Left ventricle myocardium inferior (tissue), 1 donor: ENCODE measurements at places on chromosomes 7 and 10.
A peak's percentile ranks its signal among the peaks of the same experiment; 100 is the strongest.

- DNase-seq = no peak
Measured at GRCh38 chr7:127876393-127876792, 154.8 kb downstream of the LRRC4 start.

DNA sequence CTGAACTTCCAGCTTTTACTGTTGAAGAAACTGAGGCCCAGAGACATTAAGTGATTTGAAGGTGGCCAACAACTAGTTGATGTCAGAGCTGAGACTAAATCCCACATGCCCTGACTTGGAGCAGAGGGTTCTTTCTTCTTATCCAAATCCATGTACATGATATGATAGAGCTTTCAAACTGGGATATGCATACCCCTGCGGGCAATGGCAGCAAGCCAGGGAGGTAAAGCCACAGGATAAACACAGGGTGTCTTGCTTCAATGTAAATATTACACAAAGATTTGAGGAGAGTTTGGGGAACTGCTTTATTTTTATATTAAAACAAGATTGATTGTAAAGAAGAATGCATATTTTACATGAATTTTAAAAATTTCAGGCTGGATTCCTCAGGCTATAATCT is 2.3 kb upstream of the LRRC72 start:
- DNase-seq = no peak

DNA sequence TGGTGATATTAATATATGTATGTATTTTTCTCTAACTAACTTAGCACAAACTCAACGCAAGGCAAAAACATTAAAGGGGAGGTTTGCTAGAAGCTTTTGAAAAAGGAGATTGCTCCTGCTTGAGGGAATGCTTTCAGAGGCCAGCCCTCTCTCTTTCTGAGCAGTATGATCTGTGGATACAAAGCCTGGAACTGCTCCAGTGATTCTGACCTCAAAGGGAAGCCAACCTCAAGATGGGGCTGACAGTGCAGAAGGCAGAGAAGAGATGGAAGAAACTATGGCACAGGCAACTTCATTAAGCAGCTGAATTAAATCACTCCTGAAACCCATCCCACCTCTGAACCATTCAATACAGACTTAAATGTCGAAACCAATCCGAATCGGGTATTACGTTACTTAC is 102.4 kb downstream of the USP6NL start:
- no peak for DNase-seq

GRCh38 chr10:14587540-14588083 is 187.1 kb downstream of the FAM107B start:
- no peak for DNase-seq

DNA sequence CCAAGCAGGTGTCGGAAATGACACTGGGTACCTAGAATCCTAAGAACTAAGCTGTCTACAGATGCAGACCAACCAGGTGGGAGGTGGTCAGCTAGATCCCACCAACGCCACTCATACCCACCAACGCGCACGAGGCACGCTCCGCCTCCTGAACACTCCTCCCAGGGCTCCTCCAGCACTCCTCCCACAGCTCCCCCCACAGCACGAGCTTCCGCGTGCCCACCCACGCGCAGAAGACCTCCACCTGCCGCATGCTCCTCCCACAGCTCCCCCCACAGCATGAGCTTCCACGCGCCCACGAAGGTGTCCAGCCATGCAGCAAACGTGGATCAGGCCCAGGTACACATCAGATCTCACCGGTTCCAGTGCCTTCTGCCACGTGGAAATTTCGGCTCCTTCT is 196.0 kb downstream of the MAD1L1 start:
- peak; percentile 3 for DNase-seq

DNA sequence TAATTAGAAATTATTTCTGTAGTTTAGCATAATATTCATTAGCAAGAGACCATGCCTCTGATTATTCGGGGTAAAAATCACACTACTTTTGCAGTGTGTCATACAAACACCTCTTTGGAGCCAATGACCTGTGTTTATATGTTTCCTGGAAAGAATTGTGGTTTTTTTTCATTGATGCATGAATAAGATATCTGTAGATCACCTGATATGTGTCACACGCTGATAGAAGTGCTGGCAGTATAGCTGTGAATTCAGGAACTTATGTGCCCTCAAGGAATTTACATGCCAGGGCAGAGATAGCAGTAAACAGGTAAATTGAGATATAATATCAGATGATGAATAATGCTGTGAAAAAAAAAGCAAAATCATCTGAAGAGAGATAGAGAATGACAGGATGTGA is 118.2 kb downstream of the VPS50 start:
- DNase-seq = no peak

DNA sequence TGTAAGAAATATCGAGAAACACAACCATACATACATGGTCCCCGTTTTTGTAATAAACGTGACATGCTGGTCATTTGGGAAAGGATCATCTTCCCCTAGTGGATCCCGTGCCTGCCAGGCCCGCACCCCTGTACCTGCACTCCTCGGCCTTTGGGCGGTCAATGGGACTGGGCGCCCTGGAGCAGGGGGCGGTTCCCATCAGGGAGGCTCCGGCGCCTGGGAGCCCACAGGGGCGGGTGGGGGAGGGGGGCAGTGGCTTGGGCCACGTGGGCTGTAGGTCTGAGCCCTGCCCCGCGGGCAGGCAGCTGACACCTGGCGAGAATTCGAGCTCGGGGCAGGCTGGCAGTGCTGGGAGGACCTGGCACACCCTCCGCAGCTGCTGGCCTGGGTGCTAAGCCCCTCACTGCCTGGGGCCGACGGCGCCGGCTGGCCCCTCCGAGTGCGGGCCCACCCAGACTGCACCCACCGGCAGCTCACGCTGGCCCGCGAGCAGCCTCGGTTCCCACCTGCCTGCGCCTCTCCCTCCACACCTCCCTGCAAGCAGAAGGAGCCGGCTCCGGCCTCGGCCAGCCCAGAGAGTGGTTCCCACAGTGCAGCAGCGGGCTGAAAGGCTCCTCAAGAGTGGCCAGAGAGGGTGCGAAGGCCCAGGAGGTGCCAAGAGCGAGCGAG is 361.6 kb upstream of the GRM3 start:
- no peak for DNase-seq

DNA sequence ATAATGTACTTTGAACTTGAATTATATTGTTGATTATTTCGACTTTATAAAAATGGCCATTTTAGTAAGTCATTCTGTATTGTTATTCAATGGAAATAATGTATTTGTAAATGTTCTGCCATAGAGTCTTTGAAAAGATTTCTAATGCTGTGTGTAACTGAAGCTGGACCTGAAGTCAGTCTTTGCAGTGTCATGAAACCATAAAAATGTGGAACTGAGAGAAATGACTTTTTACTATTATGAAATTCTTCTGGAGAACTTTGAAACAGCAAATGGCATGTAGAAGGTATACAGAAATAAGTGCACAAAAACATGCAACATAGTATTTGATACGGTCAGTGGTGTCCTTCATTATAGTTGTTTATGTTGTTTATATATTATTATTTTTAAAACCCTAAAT is 59.7 kb upstream of the ADRA2A start:
- no peak for DNase-seq

- DNase-seq = no peak
Measured at GRCh38 chr10:62054408-62054807, 152.9 kb downstream of the ARID5B start.

GRCh38 chr7:150982351-150982750 is 4.2 kb upstream of the KCNH2 start:
- DNase-seq = peak; percentile 24

DNA sequence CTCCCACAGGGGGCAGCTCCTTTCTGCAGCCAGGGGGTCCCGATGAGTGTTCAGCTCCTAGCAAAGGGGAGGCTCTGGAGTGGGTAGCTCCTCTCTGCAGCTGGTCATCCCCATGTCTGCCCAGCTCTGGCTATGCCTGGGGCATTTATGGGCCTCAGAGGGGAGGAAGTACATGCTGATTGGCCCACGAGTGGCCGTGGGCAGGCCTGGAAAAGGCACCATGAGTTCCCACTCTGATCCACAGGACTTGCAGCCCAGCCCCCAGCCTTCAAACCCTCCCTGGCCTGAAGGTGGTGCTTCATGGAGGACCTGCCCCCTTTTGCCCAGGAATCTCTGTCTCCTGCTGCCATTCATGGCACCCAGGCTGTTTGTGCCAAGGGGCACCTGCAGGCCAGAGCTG is 268.8 kb downstream of the DNAJB6 start:
- no peak for DNase-seq

DNA sequence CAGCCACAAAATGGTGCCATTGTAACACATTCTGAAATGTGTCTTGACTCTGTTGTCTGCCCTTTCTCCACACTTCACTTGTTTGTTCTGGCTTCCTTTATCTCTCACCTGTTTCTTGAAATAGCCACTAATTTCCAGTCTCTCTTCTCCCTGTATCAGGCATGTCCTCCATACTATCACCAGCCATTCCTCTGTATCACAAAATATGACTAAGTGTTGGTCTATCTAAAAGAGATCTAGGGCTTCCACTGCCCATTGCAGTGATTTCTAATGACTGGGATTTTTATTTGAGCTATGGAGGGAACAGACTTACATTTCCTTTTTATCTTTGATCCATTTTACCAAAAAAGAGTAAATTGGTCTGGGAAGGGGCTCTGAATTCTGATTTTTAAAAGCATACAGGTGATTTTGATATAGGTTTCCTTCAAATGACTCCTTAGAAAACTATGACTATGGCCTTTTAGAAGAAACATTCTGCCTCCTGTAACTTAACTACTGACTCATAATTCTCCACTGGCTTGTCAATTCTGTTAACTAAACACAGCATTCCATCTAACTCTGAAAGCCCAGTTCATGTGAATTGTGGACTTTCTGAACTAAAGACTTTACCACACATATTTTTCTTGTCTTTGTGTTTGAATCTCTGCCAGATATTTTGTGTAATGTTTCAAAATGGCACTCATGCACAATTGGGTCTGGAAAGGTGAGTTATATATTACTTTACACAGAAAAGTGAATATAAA is 1121.4 kb downstream of the XPNPEP1 start:
- DNase-seq = no peak

DNA sequence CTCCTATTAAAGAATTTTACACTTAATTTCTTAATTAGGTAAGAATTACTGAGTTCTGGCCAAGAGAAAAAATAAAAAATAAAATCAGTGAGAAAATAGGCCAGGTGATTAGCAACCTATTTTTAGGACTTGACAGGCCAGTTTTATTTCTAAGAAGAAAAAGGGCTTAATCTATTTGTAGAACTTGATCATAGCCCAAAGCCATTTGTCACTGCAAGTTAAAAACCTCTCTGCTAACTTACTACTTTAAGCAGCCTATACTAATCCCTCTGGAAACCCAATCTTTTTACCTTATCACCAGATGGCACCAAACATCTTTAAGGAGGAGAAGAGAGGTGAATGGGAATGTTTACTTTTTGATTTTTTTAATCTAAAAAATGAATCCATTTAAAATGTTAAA is 222.1 kb upstream of the RHOBTB1 start:
- no peak for DNase-seq

DNA sequence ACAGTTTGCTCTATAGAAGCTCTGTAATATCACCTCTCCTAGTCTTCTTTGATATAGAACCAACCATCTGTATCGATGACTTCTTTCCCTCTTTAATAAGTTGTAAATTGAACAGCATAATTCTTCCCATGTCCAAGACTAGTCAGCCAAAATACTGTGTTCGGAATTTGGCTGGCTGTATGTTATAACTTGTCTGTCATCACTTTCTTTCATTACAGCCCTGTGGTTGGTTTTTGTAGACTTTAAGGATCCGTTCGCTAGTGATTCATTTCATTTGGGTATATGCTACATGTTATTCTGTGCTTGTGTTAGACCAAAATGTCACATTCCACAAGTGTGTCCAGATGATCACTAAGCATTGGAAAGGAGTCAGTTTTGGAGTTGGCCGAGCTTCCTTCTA is 155.4 kb upstream of the ITGB1 start:
- no peak for DNase-seq

- no peak for DNase-seq
Measured at GRCh38 chr7:93890041-93890463, 501 bp downstream of the TFPI2 start.

DNA sequence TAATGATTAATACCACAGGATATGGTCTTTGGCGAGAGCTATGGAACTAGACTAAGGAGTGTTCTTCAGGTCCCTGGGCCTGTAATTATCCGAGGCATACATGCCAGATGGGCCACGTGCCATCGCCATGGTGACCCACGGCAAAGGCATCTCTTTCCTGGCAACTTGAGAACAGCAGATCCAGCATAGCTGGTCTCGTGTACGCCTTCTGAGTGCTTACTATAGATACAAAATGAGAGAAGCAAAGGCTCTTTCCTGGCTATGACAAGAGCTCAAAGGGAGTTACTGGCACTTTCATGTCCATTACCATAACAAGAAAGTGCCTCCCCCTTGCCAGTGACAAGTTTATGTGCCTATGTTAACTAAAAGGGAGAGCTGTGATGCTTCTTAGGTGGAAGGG is 26.0 kb upstream of the GLI3 start:
- peak; percentile 67 for DNase-seq

DNA sequence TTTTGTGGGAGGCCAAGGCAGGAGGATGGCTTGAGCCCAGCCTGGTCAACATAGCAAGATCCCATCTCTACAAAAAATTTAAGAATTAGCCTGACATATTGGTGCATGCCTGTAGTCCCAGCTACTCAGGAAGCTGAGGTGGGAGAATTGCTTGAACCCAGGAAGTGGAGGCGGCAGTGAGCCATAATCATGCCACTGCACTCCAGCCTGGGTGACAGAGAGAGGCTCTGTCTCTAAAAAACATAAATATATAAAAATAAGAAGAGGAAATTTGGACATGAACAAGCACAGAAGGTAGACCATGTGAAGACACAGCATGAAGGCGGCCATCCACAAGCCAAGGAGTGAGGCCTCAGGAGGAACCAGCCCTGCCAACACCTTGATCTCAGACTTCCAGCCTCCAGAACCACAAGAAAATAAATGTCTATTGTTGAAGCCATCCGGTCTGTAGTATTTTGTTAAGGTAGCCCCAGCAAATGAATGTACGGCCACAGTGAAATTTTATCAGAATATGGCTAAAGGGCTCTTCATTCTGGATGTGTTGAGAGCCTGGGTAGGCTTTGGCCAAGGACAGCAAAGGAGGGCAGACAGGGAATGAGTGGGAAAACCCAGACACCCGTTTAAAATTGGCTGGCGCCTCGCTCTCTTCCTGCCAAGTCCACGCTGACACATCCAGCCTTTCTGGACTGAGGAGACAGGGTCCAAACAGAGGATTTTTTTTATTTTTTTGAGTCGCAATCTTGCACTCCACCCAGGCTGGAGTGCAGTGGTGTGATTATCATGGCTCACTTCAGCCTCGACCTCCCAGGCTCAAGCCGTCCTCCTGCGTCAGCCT is 12.9 kb upstream of the GRID2IP start:
- no peak for DNase-seq

- no peak for DNase-seq
Measured at GRCh38 chr7:37070471-37070870, 346.2 kb upstream of the AOAH start.

- DNase-seq = no peak
Measured at GRCh38 chr7:69968969-69969556, 370.8 kb downstream of the AUTS2 start.

DNA sequence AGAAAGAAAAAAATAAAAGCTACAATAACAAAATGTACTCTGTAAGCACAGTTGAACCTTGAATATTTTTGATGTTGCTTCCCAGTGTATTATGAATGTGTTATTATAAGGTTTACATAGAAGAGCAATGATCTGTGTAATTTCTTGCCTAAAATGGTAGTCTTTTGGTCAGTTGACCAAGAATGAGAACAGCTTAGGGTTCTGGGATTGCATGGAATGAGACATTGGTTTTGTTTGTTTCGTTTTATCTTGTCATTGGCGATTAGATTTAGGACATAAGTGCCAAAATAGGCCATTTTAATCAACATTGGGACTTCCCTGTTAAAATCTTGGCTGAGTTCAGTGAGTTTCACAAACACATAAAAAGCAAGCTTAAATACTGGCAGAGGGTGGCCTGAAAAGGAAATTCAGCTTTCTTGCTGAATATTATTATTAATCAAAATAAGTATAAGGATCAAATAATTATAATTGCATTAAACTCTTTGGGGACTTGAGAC is 49.1 kb upstream of the GLCCI1 start:
- no peak for DNase-seq
